Fibroblast of skin of right biceps (primary cell): ENCODE measurements at places on chromosomes 7 and 10.

DNA sequence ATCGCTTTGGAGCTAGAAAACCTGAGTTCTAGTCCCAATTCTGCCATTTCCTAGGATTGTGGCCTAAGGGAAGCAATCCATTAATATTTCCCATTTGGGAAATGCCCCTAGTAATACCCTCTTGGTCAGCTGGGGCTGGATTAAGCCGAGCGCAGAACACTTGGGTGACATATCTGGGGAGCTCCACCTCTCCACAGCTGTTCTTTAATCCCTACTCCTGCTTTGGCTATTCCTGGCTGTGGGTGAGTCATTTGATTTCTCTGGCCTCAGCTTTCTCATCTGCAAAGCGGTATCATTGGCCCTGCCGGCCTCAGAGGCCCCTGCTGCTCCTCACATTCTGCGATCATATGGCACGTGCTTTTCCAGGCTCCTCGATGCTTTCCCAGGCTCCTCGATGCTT is 108.3 kb downstream of the BUB3 start:
- DNase-seq, result no peak

DNA sequence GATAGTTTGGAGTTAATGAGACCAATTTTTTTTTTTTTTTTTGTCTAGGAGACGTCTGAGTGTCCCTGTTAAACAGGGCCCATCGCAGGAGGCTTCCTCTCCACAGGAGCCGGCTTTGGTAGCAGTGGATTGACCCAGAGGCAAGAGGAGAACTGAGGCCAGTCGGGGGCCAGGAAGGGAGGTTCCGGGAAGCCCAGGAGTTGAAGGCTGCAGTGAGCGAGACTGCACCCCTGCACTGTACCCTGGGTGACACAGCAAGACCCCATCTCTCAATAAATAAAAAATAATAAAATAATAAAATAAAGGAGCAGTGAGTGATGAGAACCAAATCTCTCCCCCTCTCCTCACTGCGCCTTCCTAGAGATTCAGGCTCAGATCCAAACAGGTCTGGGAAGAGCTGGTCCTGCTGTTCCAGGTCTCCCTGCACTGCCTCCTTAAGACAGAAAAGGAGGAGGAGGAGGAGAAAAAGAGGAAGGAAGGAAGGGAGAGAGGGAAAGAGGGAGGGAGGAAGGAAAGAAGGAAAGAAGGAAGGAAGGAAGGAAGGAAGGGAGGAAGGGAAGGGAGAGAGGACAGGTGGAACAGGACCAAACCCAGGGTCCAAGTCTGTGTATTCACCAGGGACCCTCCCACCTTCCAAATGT is 3.5 kb downstream of the MNX1 start:
- no peak for DNase-seq

DNA sequence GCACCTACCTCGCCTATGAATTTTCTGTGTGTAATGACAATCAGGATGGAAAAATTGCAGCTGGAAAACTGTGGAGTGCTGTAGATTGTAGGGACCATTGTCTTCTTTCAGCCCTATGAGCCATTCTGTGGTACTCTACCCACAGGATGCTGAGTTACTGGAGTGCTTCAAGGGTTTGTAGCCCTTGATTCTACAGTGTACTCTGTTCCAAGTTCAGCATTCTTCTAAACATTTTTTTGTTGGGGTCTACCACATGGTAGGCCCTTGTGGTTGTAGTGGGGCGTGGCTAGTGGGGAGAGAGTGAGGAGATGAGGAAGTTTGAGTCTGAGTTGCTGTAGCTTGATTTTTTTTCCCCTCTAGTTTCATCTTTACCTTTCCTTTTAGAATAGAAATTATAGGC is 33.5 kb downstream of the REEP3 start:
- peak; percentile 95 for DNase-seq

- no peak for DNase-seq
Measured at GRCh38 chr7:50303335-50304128, 984 bp upstream of the IKZF1 start.

- no peak for DNase-seq
Measured at GRCh38 chr7:55188590-55189138, 169.8 kb downstream of the EGFR start.

- DNase-seq, result no peak
Measured at GRCh38 chr10:2828741-2829140, 238.6 kb upstream of the PFKP start.

GRCh38 chr7:117796889-117797288 is 76.4 kb downstream of the CTTNBP2 start:
- DNase-seq, result no peak

- DNase-seq, result no peak
Measured at GRCh38 chr7:153934629-153935028, 117.6 kb upstream of the DPP6 start.

DNA sequence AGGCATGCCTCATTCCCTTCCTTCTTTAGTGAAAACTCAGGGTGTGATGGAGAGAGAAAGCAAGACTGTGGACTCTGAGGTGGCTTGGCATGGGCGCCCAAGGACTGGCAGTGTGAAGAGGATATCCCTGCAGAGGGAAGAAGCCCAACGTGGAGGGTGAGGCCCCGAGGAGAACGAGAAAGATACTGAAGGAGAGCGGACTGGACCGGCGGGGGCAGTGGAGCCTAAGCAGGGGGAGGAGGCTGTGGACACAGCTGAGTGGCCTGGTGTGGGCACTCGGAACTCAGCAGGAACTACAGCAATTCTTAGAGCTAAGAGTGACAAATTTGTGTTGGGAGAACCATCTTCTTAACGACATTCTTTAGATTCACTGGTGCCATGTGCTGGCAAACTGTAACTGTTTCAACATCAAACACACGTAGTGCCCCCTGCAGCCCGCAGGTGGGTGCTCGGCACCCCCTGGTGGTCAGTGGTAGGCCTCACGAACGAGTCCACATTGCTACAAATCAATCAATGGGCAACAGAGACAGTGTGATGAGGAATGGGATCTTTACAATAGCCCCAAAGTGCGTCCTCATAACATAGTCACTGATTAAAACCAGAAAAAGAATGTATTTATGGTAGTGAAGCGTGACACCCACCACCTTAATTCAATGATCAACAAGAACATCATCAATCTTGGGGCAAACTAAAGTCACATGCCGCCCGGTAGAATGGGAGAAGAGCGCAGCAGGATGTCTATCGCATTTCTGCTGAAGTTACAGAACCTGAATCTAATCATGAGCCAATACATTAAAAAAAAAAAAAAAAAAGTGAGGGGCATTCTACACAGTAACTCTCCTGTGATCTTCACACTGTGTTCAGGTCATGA is 2.0 kb upstream of the SFTPA1 start:
- peak; percentile 23 for DNase-seq

DNA sequence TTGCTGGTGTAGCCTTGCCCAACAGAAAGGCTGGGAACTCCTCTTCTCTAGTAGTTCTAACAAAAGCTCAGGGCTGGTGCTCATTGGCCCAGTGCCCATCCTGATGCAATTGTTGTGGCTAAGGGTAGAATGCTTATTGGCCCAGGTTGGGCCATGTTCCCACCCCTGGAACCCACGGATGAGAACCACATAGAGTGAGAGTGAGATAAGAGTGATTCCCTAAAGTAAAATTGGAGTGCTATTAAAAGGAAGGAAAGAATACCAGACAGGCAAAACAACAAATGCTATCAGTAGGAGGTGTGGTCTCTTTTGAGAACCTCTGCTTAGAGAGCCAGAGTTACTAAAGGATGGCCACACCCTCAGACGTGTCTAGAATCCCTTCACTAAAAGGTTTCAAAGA is 49.2 kb downstream of the LGI1 start:
- peak; percentile 27 for DNase-seq

- peak; percentile 15 for DNase-seq
Measured at GRCh38 chr10:113179265-113179664, 229.2 kb downstream of the TCF7L2 start.

DNA sequence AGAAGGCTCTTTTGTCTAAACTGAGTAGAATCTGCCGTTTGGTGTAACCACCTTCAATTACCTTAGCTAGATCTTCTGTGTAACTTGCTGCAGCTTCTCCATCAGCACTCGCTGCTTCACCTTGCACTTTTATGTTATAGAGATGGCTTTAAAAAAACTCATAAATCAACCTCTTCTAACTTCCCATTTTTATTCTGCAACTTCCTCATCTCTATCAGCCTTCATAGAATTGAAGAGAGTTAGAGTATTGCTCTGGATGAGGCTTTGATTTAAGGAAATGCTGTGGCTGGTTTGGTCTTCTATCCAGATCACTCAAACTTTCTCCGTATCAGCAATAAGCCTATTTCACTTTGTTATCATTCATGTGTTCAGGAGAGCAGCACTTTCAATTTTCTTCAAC is 1131.9 kb upstream of the CELF2 start:
- no peak for DNase-seq

DNA sequence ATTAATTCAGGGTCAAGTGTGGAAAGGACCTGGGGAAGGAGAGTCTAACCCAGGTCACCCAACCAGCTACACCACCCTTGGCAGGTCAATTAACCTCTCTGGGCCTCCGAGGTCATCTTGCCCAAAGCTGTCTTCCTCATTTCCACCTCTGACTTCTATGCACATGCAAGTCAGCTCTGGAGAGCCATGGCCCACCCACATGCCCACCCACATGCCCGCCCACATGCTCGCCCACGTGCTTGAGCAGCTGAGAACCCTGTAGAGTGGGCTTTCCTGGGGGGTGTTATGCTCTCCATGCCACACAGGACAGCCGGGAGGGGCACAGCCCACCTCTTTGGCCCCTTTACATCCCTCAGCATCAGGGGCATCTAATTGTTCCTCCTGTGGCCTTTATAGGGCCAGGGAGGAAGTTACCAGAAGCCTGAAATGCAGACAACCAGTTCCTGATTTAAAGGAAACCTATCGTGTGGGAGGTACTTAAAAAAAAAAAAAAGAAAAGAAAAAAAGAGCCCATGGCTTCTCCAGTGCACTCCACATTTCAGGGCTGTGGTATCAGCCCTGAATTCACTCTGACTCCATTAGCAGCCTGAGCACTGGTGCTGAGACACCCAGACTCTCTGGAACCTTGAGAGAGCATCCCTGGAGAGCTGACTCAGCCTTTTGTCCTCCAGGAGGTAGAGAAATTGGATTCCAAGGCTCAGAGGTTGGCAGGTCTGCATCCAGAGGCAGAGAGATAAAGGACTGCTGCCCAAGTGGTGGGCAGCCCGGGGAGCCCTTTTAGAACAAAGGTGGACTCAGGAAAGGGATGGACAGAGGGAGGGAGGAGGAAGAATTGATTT is 176.2 kb upstream of the ZMIZ1 start:
- peak; percentile 60 for DNase-seq

- no peak for DNase-seq
Measured at GRCh38 chr10:129241461-129241860, 225.6 kb upstream of the MGMT start.

- peak; percentile 28 for DNase-seq
Measured at GRCh38 chr7:40371806-40372440, 237.1 kb downstream of the SUGCT start.

DNA sequence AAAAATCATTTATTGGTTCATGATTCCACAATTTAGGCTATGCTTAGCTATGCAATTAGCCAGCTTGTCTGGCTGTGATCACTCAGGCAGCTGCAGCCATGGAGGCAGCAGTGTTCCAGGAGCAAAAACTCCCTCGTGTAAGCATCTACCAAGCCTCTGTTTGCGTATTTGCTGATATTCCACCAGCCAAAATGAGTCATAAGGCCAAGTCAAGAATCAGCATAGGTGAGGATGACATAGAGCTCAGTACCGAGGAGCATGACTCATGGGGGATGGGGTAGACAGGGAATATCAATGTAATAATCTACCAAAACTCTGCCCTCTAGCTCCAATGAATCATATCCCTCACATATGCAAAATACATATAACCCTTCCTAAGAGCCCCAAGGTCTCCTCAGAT is 63.3 kb downstream of the IMMP2L start:
- peak; percentile 60 for DNase-seq

DNA sequence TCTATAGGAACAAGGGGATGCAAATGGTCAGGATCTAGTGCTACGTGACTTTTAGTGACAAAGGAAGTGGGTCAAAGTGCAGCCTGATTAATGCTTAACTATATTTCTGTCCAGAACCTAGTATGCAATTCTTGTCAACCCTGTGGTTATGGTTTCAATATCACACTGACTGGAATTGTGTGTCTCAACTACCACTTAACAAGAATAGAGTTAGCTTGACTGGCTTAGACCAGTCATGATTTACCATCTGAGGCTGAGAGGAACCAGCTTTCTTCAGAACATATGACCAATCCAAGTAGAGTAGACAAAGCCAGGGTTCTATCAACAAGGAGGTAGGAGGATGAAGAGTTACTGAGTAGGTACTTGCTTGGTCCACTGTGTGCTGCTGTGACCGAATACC is 54.4 kb downstream of the MYPN start:
- DNase-seq, result no peak

DNA sequence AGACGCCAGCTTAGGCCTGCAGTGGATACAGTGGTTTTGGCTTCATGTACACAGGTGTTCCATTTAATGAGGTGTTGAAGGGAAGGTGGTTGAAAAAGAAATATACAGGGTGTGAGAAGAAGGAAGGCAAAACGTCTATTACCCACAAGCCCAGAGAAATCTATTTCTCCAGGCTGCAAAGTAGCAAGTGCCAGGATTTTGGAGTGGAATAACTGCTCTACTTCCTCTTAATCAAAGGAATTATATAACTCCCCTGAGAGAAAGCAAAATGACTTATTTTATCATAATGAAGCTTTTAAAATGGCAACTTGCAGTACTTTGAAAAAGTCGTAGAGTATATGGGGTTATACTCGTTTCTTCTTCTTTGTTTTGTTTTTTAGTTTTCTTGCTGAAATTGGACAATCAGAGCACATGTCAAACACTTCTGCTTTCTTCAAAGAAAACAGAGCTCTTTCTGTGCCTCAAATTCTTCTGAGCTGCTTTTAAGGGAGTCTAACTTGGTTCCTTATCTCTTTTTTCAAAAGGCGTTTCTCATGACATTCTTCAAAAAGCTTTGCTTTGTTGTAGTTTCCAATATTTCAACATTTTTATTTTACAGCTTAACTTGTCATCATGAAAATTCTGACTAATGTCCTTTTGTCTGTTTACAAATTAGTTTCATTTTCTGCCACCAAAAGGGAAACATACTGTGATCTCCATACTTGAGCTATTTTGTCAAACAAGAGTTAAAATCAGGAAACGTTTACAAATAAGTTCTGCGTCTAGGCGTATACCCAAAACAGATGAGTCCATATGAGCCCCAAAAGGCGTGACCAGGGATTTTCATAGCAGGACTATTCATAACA is 289.7 kb downstream of the FRMD4A start:
- peak; percentile 21 for DNase-seq

DNA sequence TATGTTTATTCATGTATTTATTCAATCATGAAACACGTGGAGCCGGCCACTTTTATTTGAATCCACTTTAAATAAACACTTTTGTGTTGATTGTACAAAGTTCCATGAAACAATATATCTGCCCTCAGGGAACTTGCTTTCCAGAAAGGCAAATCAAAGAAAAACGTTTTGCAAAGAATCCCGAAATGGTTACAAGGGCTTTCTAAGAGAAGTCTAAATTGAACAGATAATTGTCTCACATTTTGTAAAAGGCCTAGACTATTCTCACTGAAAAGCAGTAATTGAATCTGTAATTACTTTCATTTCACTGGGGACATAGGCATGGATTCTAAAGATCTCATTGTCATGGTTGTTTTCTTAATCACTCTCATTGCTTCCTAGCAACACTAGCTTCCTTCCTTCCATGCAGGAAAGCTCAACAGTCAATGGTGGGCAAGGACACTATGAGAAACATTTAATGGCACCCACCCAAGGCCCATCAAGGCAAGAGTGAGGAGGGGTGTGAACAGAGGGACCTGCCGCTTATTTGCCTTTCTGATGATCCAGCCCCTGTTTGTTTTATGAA is 622.4 kb upstream of the C7orf33 start:
- DNase-seq, result no peak
